ENCODE measurements at places on chromosomes 3 and 15. TPM values are rescaled to one million over a fixed set of nuclear protein-coding genes. Genes with fewer than 3 reads are reported as not detected.

DNA sequence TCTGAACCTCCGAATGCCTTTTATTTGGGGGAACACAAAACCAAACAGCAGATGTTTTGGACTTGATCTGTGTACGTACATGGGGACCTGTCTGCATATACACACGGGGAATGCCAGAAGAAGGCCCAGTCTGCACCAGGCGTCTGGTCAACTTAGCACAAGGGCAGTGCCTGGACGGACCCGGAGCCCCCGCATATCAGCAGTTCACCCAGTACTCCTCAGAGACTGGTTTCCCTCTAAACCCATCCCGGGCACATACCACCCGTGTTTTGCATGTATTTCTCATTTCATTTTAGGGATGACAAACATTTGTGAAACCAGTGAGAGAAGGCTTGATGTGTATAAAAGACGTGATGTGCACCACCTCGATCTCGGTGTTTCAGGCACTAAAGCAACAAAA is 49.7 kb downstream of the KLHL25 start:
- DNase-seq, result no peak

Gene ARPIN
- total RNA-seq, result 16.8 TPM

Gene C3orf49
- not detected for total RNA-seq

DNA sequence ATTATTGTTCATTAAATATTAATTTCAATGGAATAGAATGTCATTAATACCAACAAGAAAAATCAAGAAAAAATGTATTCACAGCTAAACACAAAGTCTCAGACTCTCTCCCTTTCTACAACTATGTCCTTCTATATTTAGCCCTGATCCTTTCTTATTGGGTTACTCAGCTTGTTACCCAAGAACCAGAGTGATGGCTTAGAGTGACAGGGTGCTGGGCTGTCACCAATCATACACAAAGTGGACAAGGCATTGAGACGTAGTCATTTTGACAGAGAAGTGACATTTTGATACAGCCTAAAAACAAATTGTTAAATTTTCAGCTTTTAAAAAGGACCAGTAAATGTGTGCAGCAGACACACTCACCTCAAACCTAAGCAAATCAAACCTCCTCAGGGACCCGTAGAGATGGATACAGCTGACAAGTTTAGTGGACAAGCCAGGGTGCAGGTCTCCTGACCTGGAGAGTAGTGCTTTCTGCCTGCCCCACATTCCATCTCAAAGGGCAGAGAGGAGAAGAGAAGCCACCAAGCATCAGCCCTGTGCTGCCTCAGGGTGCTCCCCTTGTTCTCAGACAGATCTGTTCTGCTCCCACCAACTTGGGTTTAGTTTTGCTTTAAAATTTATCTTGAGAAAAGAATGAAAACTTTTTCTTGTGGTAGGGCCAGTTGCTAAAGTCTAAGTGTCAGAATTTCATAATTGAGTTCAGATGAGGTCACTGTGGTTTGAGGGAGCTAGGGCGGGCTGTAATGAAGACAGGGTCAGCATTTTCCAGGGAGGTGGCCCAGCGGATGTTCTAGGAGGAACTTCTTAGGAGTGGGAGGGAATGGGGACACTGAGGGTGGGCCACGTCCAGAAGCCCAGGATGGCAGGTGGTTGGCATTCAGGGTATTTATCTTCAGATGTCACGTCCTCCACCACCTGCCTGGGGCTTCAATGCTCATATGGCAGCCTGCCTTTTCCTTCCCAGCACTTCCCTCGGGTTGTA is 136.5 kb upstream of the TBL1XR1 start:
- DNase-seq, result no peak

DNA sequence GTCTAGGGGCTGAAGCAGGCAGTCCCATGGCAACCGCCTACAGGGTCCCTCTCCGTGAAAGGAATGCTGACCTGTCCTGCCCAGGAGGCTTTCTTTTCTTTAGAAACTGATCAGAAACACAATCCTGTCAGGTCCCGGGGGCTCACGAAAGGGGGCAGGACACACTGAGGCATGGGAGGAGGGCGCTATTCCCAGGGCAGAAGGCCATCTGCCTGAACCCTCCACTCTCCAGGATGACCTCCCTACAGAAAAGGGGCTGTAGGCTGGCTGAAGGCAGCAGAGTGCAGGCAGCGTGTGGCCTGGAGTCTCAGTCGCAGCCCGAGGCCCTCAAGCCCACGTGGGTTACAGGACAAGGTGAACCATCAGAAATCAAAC is 18.4 kb upstream of the LRRK1 start:
- no peak for DNase-seq

DNA sequence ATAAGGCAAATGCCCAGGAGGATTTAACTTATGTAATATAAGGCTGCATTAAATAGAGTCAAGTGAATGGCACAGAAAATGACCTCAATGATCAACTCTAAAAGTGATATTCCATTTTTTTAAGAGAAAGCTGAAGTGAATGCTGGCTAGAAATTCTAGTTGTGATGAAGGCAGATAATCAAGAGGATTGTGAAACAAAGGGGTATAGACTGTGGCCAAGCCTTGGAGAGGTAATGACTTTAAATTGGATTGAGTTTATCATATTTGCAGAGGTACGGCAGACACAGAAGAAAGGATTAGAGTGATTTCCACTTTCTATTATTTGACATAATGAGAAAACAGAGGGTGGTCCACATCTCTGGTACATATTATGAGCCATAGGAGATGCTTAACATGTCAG is 269.2 kb downstream of the MECOM start:
- DNase-seq, result no peak

Gene OR5H2
- not detected for total RNA-seq

DNA sequence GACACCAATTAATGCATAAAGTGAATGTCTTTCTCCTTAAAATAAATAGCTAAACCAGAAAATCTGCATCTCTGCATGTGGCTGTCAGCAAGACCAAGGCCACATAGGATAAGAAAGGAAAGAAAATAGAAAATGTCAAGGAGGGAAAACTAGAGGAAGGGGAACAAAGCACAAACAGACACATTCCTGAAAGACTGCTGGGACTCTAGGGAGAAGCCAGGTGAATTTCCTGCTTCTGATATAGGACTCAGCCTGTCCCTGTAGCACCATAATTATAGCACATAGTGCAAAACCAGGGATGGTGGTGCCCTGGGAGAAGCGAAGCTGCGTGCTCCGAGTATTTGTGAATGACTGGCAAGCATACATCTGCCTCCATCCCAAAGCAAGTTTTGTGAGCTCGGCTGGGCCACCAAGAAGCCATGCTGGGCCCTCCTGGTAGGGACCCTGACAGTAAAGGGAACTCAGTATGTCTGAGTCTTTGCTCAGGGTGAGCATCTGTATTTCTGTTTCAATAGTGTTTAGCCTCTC is 14.2 kb downstream of the FSTL1 start:
- no peak for DNase-seq
